ENCODE measurements at places on chromosomes 4 and X. TPM values are rescaled to one million over a fixed set of nuclear protein-coding genes. Genes with fewer than 3 reads are reported as not detected.

The FAM236D gene
- polyA plus RNA-seq, result not detected

The KANTR gene
- polyA plus RNA-seq, result 8.8 TPM

The COL25A1 gene
- 20.5 TPM for polyA plus RNA-seq

The NMU gene
- polyA plus RNA-seq, result 9.9 TPM

The F8A3 gene
- polyA plus RNA-seq, result 8.2 TPM

The CNGA1 gene
- polyA plus RNA-seq, result 3.2 TPM

The FGF13 gene
- 25.0 TPM for polyA plus RNA-seq

The TGIF2LX gene
- not detected for polyA plus RNA-seq

The FGA gene
- 39.6 TPM for polyA plus RNA-seq

The GUCY1B1 gene
- polyA plus RNA-seq, result 77.0 TPM

The USP17L19 gene
- polyA plus RNA-seq, result not detected

The PRDM5 gene
- 17.5 TPM for polyA plus RNA-seq

The GAGE2A gene
- not detected for polyA plus RNA-seq

The LDB2 gene
- polyA plus RNA-seq, result 85.7 TPM

The HEPH gene
- polyA plus RNA-seq, result 64.4 TPM

The FRMPD4 gene
- polyA plus RNA-seq, result 0.12 TPM

The RAB40AL gene
- polyA plus RNA-seq, result not detected

The GRPR gene
- polyA plus RNA-seq, result 0.30 TPM

The TMEM33 gene
- polyA plus RNA-seq, result 47.5 TPM

The SMR3B gene
- not detected for polyA plus RNA-seq

The AVPR2 gene
- 1.1 TPM for polyA plus RNA-seq

The HGFAC gene
- 4.1 TPM for polyA plus RNA-seq

The CXCL11 gene
- 0.27 TPM for polyA plus RNA-seq

The EVC2 gene
- 11.0 TPM for polyA plus RNA-seq

The TRPC3 gene
- polyA plus RNA-seq, result 1.2 TPM

The GCNA gene
- 3.4 TPM for polyA plus RNA-seq

The SASH3 gene
- polyA plus RNA-seq, result 1.8 TPM

All from left renal cortex interstitium (tissue), 4 donors.